ENCODE measurements at places on chromosomes 7 and 10.

DNA sequence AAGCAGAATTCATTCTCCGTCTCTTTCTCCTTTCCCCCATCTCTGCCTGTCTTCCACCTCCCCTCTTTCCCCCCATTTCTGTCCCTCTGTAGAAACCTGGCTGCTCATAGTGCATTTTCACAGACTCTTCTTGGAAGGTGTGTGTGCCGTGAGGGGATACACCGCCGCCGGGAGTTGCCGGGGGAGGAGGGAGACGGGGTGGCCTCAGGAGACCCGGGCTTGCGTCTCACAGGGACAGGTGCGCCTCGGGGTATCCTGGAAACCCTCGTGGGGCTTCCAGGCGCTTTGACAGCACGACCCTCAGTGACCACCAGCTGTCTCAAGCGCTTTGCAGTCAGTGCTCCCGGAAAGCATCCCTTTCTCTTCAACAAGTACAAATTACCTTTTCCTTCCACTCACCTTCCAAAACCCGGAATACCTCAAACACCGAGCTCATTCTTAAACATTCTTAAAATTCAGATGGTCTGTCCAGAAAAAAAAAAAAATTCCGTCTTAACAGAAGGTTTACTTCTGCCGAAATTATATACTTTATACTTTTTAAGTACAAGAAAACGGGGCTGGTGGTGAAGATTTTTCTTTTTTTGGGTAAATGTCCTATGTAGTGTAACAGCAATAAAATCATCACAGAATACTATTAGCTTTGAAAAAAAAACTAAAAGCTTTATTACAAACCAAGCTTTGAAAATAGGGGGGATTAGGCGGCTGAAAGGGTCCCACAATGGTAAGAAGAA is 8.2 kb downstream of the EMX2 start:
- no peak for DNase-seq

- no peak for DNase-seq
These were observed 7.6 kb downstream of the MMS19 start for GRCh38 chr10:97490592-97490991.

DNA sequence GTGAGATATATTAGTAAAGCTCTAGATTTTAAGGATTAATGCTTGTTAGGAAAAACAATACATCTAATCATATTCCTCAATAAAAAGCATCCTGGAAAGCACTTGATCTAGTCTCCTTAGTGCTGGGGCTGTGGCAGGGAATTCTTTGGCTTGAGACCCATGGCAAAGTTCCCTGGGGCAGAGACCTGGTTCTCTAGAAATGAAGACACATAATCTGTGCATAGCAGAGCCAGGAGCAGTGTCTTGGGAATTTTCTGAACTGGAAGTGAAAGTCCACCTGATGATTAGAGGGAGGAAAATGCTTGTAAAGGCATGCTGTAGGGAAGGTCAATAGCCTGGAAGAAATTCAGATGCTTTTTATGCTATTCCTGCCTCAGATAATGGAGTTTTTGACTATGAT is 247.4 kb downstream of the CDK14 start:
- DNase-seq: no peak

GRCh38 chr7:16967300-16967811 is 85.6 kb upstream of the AGR3 start:
- DNase-seq: no peak

GRCh38 chr7:105010504-105011130 is 3.4 kb upstream of the KMT2E start:
- DNase-seq: no peak

GRCh38 chr7:922334-923107 is 32.0 kb downstream of the ADAP1 start:
- peak; percentile 53 for DNase-seq

DNA sequence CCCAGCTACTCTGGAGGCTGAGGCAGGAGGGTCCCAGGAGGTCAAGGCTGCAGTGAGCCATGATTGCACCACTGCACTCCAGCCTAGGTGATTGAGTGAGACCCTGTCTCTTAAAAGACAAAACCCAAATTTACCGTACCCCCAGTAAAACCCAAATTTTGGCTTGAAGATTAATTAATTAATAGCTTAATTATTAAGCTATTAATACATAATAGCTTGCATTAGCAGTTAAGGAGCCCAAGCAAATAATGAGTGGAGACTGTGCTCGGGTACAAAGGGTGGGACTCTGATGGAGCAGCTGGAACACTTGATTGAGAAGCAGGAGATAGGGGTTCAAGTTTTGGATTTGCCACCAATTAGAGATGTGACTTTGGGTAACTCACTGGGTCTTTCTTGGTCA is 28.9 kb downstream of the NRF1 start:
- DNase-seq: no peak

DNA sequence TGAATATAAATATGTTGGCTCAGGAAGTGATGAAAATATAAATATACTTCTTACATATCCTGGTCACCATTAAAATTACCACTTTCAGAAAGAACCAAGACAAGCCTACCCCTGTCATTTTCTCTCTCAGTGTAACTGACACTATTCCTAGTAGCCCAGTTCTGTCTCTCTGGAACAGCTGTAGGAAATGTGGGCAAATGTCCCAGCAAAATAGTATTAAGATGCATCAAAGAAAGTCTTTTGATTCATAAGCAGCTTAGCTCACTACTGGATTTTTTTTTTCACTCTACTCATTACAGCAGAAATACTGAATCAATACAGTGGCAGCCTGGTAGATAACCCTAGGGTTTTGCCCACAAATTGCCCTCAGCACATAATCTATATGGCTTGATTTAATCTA is 290.9 kb downstream of the DNAJB9 start:
- DNase-seq: no peak

DNA sequence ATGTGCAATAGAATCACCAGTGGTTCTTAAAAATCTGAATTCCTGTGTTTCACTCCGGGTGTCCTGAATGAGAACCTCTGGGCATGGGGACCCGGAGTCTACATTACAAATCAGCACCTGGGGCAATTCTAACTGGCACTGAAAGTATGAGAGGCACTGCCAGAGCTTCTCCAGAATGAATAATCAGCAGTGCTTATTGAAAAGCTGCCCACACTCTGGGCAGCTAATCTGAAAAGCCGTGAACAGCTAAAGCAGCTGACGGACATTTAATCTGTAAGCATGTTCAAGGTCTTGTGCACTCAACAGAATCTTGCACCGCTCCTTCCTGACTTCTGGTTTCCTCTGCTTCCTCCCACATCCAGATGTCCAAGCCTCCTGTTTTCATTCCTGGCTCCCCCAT is 113.3 kb upstream of the KIF5B start:
- DNase-seq: no peak

- DNase-seq: no peak
These were observed at the start of gene KCNH2 for GRCh38 chr7:150978126-150978789. Gene KCNH2 (minus strand): TSS chr7:150978321. CDS start chr7:150977913, 408 bp downstream.
